ENCODE measurements at places on chromosomes 7 and 10.

DNA sequence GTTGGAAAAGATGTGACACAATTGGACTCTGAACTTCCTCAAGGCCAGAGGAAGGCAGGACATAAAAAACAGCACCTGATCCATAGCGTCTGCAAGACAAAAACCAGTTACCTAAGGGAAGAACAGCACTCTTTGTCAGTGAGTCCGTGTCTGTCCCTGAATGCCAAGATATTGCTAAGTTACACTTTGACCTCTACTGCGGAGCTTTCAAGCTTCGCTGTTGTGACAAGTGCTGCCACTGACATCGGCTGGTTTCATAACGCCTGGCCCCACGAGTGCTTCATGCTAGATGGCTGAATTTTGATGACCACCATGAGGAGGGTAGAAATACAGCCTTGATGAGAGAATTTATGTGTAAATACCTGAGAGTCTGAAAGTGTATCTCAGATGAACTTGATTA lies 49.7 kb upstream of the JAZF1 start:
- no peak for DNase-seq

DNA sequence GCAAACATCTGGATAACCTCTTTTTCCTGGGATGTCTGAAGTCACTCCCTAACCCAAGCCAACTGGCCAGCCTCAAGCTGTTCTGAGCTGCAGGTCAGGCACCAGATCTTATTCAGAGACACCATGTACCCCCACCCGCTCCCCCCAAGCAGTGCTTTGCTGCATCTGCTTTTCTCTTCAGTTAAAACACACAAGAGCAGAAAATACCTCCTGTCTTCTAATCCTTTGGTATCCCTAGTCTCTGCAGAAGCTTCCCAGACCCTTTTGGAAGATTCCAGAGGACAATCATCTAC lies 3.0 kb downstream of the ZNF488 start:
- no peak for DNase-seq

DNA sequence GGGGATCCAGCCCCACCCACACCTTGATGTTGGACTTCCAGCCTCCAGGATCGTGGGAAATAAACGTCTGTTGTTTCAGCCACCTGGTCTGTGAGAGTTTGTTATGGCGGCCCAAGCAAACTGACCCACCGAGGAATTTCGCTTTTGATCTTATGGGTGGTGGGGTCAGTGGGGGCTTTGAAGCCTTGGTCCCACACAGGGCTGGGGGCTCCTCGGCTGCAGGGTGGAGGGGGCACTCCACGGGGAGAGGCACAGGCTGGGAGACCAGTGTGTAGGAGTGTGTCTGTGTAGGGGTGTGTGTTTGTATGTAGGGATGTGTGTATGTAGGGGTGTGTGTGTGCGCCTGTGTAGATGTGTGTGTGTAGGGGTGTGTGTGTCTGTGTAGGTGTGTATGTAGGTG lies 48.1 kb upstream of the PSMG3 start:
- DNase-seq: no peak

DNA sequence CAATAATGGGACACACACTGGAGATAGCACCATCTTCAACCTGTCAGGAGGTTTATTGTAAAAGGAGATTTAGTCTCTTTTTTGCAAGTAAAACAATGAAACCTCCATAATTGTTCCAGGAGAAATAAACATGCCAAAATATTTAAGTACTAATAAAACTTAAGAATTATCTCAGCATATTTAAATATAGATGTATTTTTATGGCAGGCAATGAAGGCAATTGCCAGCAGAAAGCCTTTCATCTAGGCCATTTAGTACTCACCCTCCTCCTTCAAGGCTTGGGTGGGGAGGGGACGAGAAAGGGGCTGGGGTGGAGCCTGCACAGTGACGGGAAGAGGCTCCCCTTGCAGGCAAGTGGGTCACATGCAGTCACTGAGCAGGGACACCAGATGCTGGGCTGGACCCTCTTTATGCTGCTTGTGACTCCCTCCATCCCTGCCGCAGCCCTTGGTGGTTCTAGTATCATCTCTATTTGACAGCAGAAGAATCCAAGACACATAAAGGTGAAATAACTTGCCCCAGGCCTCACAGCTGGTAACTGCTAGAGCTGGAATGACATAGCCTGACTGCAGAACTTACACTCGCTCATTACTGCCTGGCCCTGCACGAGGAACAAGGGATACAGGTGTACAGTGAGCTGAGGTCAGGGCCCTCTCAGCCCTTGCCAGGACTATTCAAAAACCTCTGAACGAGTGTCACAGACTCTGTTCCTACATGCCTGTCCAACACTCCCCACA lies 449.5 kb upstream of the ZMIZ1 start:
- no peak for DNase-seq

DNA sequence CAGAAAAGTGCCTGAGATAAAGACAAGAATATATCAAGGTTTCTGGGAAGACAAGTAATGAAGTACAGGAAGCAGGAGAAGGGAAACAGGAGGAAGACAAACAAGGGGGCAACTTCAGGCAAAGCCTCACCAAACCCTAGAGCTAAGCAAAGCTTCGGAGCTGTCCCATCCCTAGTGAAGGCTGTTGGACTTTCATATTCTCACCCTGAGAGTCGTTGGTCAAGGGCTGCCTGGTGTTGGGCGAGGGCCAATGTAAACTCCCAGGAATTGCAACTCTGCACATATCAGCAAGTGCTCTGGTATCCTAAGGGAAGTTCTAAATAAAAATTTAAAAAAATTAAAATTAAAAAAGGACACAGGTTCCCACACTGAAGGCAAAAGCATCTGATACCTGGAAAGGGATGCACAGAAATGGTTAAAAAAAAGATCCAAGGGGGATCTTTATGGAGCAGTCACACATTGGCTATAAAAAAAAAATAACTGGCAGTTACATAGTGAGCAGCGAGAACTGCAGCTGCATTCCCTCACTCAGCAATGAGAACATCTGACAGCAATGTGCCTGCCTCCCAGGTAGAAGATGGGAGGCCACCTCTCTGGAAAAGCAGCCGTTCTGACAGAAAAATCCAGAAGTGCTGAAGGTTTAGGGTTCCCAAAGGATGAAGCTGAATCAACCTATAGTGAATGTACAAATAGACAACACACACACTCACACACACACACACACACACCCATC lies 304.7 kb downstream of the WDR11 start:
- DNase-seq: no peak

GRCh38 chr7:7018290-7018689 lies 164.1 kb upstream of the C1GALT1 start:
- DNase-seq: no peak

DNA sequence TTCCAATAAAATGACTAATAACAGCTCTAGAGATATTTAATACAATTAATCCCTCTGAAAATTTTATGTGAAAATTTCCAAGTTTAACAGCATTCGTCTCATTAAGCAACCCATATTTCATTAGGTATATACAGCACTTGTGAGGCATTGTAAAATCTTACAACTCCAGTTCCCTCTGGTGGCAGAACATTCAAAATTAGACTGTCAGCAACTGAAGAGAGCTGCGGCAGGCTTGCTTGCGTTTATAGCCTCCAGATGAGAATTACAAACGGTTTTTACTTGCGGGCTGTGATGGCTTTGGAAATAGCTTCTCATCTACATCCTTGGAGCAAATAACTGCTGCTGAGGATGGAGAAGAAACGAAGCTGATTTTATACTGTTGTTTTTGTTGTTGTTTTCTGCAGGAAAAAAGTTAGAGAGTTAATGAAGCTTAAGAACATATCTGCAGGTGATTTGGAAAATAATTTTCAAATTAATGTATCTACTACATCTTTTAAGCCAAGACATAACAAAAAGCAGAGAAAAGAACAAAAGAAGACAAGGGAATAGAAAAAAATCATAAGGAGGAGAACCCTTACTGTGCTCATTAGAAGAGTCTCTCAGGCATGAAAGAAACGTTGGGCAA lies 171.3 kb downstream of the MAGI2 start:
- peak; percentile 33 for DNase-seq

GRCh38 chr10:33732161-33732680 lies 397.8 kb upstream of the NRP1 start:
- DNase-seq: no peak

GRCh38 chr7:66694286-66694685 lies 46.2 kb upstream of the RABGEF1 start:
- no peak for DNase-seq

DNA sequence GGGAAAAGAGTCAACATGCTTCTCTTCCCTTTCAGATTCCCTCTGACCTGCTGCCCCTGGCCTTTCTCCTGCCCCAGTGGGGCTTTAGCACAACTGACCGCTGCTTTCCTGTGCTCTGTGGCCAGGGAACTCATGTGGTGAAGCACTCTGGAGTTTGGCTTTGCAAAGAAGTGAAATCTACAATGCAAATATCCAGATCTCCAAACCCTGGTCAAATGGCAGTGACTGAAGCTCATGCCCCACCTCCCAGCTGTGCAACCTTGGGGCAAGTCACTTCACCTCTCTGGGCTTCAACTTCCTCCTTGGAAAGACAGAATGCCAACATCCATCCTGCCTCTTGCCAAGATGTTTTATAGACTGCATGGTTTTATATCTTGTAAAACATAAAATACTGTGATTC lies 157.8 kb downstream of the NEURL1 start:
- DNase-seq: no peak

GRCh38 chr7:5774136-5774535 lies 7.3 kb downstream of the RNF216 start:
- no peak for DNase-seq

GRCh38 chr7:65387891-65388290 lies 14.2 kb downstream of the ZNF92 start:
- no peak for DNase-seq

DNA sequence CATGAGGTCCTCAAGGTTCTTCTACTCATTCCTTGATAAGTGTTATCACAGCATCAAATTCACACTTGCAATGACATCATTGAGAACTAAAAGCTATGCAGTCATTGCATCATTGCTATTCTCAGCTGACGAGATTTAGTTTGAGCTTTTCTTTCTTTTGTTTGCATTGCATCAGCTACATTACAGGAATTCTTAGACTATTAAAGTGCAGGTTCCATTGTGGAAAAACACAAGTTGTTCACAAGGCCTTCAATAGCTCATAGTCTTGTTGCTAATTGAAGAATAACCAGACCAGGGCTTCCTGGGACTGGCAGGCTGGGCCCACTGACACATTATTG lies 139.3 kb downstream of the CXCL12 start:
- no peak for DNase-seq

DNA sequence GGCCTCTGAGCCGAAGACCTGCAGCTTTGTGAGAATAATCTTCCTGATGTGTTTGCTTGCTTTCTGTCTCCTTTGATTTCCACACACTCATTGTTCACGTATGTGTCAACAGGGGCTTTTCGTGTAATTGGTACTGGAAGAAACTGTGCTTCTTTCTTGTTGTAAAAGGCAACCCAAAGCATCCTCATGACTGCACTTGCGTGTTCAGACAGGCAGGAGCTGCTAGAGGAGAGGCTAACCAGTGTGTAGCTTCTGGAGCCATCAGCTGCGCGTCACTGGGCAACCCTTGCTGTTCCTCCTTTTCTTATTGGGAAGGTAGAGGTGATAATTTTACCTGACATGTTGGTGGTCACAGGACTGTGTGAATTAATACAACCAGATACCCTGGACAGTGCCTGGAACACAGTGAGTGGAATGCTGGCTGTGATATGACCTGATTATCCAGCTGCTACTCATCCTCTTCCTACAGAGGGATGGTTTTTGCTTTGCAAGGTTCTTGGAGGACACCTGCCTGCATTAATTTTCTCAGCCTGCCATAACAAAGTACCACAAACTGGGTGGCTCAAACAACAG lies 213.0 kb downstream of the ABCA13 start:
- no peak for DNase-seq

GRCh38 chr7:410395-410910 lies 109.2 kb downstream of the PDGFA start:
- no peak for DNase-seq

DNA sequence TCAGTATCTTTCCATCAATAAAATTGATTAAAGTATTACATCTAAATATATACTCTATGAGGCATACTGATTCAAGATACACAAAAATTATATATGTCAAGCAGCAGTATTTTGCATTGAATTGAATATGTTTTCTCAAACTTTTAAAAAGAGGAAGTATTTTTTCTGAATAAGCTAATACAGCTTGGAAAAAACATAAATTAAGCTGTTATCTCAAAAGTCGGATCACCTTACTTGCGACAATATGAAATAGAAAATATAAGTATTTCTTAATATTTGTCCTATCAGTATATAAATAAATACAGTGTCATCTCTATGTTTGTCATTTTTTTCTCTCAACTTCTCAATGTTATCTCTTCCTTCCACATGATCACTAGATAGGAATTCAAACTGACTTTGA lies 139.3 kb downstream of the MBL2 start:
- no peak for DNase-seq

- DNase-seq: peak; percentile 78
These were observed 41.8 kb downstream of the BLNK start for GRCh38 chr10:96229568-96230030.

GRCh38 chr7:151446412-151446811 lies 6.5 kb upstream of the CRYGN start:
- no peak for DNase-seq

DNA sequence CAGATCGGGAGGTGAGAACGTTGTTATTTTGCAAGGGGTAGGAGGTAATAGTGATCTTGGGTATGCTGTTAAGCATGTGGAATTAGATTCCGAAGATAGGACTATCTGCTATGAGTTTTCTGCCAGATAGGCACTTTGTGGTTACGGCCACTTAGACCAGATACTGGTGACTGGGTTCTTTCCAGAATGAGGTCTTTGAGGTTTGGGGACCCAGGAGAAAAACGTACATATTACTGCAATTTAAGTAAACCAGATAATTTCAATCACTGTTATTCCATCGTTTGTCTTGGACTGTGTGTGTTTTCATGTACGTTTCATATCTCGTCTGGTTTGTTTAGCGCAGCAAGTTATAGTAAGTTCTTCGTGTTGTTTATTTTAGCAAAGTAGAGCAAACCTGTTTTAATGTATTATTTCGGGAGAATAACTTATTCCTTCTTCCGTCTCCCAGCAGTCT lies 312 bp downstream of the ARL4A start:
- DNase-seq: no peak

GRCh38 chr10:63236113-63236935 lies 103.2 kb downstream of the NRBF2 start:
- no peak for DNase-seq

GRCh38 chr7:47852330-47853245 lies 95.7 kb downstream of the PKD1L1 start:
- peak; percentile 36 for DNase-seq

DNA sequence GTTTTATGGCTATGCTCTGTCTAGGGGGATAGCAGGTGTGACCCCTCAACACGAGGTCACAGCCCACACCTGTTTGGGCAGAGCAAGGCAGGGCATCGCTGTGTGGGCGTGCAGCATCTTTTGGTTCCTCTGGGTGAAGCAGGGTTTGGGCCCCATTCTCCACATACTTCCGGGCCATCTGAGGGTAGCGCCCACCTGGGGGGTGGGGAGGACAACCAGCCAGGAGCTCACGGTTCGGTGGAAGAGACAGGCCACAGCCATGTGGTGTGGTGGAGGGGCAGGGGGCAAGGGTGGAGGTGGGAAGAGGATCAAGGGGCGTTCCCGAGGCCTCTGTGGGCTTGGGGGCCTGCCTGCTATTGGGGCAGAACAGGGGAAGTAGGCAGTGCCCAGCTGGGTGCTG lies 2.4 kb downstream of the SH2B2 start:
- DNase-seq: no peak

- no peak for DNase-seq
These were observed 129.1 kb upstream of the AMPH start for GRCh38 chr7:38760226-38760625.

All from testis (tissue), 5 donors.